ENCODE measurements at places on chromosomes 2 and 18.

DNA sequence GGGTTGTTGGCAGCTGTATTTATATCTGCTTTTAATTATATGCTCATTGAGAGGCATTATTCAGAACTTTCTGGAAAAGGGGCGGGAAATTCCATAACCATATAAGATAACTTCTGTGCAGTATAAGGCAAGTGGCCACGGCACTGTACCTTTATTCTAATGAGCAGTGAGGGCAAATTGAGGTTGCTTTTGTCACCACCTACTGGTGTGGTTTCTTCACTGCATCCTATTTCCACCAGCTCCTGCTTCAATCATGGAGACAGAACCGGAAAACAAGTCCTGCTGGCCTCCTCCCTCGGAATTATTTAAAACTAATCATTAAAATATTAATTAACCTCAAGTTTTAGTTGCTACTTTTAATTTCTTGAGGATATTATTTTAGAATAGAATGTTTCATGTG lies 759.4 kb downstream of the CBLN2 start:
- DNase-seq, result no peak

- peak; percentile 26 for DNase-seq
Observed at GRCh38 chr2:216109962-216110614, 940 bp downstream of the XRCC5 start.

DNA sequence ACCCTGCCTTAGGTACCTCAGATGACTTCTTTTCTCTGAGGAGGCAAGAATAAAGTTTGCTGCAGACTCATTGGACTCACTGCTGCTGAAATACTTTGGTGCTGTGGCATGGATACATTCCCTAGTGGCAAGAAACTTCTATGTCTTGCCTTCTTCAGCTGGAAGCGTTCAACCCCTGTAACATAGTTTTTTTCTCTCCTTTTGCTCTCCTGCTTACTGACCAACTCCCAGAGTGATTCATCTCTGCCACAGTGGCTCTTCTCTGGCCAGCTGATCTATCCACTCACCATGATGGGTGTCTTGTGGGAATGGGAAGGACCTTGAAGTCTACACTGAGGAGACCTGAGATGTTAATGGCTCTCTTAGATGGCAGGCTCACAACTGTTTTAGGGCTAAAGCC lies 309.3 kb upstream of the LRRTM4 start:
- DNase-seq, result no peak

GRCh38 chr2:132374551-132374950 lies 42.1 kb upstream of the GPR39 start:
- no peak for DNase-seq

DNA sequence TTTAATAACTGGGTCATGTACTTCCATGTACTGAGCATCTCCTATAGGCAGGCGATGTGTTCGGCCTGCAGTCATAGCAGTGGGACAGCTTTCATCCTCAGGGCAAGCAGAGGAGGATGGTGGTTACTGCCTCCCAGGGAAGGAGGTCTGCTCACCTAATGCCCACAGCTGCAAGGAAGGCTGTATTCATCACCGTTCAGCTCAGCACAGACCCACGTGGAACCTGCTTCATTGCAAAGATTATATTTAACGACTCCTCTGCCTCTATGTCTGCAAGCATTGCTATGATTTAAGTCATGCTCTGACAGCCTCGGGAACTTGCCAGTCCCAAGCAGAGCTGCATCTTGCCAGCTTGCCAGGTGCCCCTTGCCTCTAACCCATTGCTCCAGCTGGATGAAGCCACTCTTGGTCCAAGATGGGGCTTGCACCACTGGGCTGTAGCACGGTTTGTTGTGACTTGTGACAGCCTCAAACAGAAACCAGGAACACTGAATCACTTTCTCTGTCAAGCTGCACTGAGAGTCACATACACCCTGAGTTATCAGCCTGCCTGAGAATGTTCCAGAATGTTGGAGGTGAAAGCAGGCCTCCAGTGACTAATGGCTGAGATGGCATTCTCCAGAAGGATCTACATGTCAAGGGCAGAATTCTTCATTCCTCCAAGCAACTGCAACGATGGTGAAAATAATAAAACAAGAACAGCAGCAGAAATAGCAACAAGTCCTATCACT lies 651.1 kb upstream of the ID2 start:
- DNase-seq, result no peak

GRCh38 chr2:168246483-168247340 lies 683 bp downstream of the STK39 start:
- DNase-seq, result peak; percentile 14
